Activated T-cell treated with anti-CD3 and anti-CD28 coated beads, Interleukin-2, amount 50 U/mL, for 1 hour (primary cell): ENCODE measurements at places on chromosomes 3 and 15.

- DNase-seq: no peak
These were observed 21.3 kb upstream of the SCAANT1 start for GRCh38 chr3:63933459-63933858.

DNA sequence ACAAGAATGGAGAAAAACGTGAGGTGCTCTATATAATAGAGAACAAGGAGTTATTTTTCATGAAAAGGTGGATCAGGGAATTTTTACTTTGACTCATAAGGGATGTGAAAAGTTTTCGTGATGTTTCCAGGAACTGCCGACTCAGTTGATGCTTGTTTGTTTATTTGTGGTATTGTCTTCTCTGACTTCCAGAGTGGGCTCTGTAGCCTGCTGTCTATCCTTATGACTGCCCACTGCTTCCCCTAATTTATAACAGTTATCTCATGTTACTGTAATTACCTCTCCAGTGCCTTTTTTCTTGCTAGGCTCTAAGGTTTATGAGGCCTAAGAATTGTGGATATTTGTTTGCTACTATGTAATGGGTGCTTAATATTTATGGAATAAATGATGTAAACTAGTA, 12.3 kb downstream of the ARL13B start:
- no peak for DNase-seq

DNA sequence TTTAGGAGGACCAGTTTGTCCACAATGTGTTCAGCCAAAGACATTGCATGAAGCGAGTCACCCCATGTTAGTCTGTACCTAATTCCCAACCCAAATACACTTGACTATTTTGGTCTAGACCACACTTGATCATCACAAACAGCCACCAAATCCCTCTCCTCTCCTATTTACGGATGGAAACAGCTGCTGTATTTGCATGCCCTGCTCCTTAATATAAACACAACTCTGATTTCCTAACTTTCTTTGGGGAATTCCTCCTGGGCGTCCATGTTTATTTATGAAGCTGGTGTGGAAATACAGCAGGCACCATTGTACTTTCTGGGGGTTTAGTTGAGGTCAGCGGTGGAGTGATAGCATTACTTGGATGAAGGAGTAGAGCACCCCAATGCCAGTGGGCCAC, 235.2 kb downstream of the TLE3 start:
- no peak for DNase-seq

DNA sequence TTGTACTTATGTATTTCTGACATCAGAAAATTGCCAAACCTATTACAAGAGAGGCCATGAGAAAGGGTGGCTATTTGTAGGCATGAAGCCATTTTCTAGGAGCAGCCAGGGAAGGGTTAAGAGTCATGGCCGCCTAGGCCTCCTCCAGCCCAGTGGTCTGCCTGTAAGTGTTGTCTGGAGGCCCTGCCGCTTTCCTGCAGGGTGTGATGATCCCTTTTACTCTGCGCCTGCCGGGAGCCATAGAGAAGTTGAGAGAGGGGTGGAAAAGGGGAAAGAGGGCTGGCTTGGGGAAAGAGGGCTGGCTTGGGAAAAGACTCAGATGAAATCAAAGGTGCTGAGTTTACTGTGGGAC, 29.1 kb upstream of the KCTD6 start:
- no peak for DNase-seq

DNA sequence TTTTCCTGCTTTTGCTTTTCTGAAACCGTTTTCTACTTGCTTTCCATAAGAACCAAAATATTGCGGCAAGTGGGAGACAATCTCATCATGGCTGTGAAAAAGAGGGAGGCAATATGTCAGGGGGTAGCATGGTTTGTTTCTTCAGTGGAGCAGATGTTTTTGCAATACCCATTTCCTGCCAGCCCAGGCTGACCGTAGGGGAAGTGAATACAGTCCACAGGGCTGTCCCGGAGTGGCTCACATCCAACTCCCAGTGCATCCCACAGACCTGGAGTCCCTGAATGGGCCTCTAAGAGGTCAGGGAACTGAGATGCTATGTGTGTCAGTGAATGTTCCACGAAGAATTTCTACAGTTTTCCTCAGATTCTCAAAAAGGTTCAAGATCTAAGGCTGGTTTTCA, 69.6 kb downstream of the EPHB1 start:
- DNase-seq: no peak
